ENCODE measurements at places on chromosomes 2 and 18.

GRCh38 chr2:148124271-148124670 lies 103.4 kb downstream of the MBD5 start:
- no peak for DNase-seq

GRCh38 chr2:223801736-223802135 lies 35.6 kb downstream of the AP1S3 start:
- no peak for DNase-seq

GRCh38 chr2:1990724-1991123 lies 246.4 kb upstream of the PXDN start:
- DNase-seq, result no peak

DNA sequence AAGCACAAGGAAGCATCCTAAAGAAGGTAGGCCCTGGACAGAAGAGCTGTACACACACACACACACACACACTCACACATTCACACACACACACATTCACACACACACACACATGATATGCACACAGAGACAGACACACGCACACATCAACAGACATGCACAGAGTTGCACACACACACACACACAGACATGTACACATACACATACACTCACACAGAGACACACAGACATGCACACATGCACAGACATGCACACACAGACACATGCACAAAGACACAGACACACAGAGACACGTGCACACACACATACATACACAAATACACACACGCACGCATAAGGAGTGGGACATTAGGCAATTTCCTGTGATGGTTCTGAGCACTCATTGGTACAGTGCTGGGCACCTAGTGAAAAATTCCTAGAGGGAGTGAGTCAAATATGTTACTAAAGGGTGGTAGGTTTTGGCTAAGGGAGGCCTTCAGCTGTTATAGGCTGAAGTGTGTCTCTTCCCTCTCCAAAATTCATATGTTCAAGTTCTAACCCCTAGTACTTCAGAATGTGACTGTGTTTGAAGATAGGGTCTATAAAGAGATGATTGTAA lies 26.4 kb downstream of the THNSL2 start:
- DNase-seq, result no peak

DNA sequence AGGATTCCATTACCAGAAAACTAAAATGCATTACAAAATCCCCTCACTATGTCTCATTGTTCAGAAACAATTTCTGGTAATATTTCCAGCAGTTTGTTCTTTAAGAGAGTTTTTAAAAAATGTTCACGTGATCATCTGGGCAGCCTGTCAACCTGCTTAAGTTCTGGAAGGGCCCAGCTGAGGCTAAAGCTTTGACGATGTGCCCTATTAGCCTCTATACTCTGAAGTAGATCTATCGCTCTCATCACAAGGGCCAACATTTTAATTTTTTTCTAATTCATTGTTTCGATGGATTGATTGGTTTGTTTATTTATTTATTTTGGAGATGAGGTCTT lies 205.8 kb downstream of the PRKCE start:
- no peak for DNase-seq

DNA sequence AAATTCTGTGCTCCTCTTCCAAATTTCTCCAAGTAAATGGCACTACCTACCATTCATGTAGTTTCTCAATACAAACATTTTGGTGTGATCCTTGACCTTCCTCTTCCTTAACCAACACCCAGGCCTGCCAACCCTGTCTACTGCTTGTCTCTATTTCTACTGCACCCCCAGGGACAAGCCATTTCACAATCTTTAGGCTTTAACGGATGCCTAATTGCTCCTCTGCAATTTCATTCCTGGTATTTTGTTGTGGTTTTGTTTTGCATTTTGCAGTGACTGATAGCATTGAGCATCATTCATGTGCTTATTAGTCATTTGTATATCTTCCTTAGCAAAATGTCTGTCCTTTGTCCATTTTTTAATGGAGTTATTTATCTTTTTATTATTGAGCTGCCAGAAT lies 10.0 kb downstream of the FAP start:
- DNase-seq, result no peak

GRCh38 chr2:11560806-11561205 lies 27.0 kb downstream of the GREB1 start:
- DNase-seq, result no peak

GRCh38 chr2:108620656-108621055 lies 86.4 kb downstream of the LIMS1 start:
- DNase-seq, result no peak

- no peak for DNase-seq
These were observed 733 bp upstream of the CXCR2 start for GRCh38 chr2:218125095-218125494.

GRCh38 chr2:212494418-212495020 lies 44.1 kb downstream of the ERBB4 start:
- no peak for DNase-seq

GRCh38 chr2:197238043-197238365 lies 72.6 kb downstream of the ANKRD44 start:
- DNase-seq, result no peak

DNA sequence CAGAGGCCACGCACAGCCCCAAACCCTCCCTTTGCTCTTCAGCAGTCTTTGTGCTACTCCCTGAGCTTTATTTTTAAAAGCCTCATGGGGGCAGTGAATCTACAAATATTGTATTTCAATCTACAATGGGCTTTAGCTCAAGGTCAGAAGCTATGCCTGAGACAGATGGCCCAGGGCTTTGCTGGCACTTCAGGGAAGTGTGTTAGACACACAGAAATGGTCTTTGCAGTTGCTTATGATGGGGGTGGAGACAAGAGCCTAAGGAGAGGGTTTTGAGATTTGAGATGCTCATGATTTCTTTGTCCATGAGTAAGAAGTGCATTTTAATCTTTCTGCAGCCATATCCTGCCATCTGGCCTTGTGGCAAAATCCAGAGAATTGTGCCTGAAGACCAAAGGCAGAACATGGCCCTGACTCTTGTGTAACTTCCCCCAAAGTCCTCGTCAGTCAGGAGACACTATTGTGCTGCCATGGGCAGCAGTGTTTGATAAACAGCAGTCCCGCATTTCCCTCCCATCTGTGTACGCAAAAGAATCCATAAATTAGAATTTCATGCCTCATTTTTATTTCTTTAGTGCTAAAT lies 92.6 kb downstream of the VAPA start:
- DNase-seq, result no peak

- peak; percentile 50 for DNase-seq
These were observed 42.5 kb upstream of the NFATC1 start for GRCh38 chr18:79353267-79353666.

GRCh38 chr2:138475277-138475776 lies 26.2 kb upstream of the SPOPL start:
- no peak for DNase-seq

GRCh38 chr18:69529151-69529550 lies 128.5 kb downstream of the DOK6 start:
- no peak for DNase-seq

- DNase-seq, result no peak
These were observed 31.8 kb upstream of the TNFAIP6 start for GRCh38 chr2:151325581-151326095.

- DNase-seq, result no peak
These were observed 23.6 kb upstream of the LHCGR start for GRCh38 chr2:48779019-48779716.

DNA sequence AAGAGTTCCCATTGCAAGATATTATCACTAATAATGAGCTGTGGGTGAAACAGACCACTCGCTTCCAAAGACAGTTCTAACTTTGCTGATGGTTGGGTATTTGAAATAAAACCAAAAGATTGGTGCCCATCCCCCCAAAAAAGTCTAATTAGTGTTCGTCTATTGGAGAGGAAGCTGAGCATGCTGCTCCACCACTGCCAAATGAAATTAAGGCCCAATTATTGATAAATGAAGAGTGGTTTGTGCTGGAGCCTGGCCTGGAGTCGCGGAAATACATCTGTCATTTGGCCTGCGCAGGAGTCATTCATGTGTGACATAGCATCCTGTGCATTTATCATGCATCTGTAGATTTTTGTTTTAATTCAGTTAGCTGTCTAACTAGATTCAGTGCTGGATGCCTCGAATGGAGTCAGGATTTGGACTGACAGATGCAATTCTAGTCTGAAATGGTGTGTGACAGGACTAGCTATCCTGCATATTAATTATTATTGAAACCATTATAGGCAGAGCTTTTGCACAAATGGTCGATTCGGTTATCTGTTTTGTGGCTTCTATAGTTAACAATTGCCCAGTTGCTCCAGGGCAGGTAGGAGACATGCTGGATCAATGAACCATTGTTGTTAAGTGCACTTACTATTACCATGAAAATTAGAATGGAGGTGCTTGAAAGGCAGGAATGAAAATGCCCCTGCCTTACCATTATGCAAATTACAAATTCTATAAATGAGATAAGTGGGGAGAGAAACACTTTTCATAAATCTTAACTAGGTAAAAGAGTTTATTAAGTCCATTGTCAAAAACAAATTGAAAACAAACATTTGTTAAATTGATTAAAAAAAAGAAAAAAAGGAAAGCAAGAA lies 450.4 kb upstream of the TCF4 start:
- no peak for DNase-seq

DNA sequence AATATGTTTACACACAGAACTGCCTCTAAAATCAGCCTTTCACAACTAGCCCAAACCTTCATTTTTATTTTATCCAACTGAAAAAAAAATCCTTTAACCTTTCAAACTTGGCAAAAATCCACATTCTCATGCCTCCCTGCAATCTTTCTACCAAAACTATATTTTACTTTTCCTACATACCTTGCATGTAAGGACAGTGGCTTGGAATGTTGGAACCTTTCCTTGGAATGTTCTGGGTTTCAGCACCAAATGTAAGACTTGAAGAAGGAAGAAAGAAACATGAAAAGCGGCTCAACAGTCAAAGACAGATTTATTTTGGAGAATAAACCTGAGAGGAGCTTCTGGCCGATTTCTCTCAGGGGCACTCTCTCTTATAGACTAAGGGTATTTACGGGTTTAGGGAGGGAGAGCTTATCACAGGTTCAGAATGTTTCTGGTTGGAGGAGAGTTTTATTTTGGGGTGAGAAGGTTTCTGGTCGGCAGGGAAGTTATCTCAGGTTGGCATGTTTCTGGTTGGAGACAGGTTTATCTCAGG lies 79.7 kb downstream of the RRM2 start:
- DNase-seq, result no peak
